ENCODE measurements at places on chromosomes 1 and 21. TPM values are rescaled to one million over a fixed set of nuclear protein-coding genes. Genes with fewer than 3 reads are reported as not detected.

Gene SPRR2F
- total RNA-seq: 54.4 TPM

Gene BEST4
- total RNA-seq: 1.4 TPM

DNA sequence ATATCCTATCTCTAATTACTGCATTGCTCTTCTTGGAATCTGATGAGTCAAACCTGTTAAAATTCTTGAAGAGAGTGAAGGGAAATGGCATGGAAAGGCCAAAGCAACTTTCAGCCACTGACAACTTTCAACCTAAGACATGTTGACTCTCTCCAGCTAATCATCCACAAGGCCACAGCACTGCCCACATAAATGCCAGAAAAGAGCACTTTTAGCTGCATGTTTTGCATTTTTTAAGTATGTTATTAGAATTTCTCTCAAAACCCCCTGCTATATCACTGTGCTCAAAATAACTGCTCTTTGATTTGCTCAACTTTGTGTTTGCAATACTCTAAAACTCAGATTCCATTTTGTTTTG is 352.5 kb downstream of the ADGRL2 start:
- DNase-seq: no peak

GRCh38 chr1:245999697-246000637 is 507.1 kb downstream of the SMYD3 start:
- no peak for DNase-seq

- no peak for DNase-seq
Observed at GRCh38 chr1:95966866-95967265, 732.9 kb downstream of the RWDD3 start.
